ENCODE measurements at places on chromosomes 12 and 14.

GRCh38 chr12:8612629-8613028, at the start of gene AICDA:
Gene AICDA, minus strand, starts transcription at chr12:8612859. Its CDS starts 92 bp downstream, at chr12:8612767.
- DNase-seq: no peak

DNA sequence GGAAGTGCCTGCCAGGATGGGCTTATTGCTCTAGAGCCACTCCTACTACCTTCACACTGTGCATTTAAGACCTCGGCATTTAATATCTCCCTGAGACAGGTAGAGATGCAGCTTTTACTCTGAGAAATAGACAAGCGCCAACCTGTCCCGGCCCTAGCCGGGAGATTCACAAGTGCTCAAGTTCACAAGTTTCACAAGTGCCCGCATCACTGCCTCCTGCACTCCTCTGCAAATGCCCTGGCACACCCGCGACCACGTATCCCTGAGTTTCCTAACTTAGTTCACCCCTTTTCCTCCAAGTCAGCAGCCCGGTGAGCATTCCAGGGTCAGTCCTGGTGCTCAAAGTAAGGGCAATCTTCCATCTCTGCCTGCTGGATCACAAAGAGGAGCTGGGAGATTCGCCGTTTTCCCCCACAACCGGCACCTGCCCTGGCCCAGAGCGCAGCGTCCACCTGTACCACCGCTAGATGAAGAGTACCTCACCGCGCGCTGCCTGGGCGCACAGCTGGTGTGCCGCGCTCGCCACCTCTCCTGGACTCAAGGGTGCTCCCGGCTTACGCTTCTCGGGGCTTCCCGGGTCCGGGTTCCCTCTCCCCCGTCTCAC, 5.0 kb upstream of the SLC38A4 start:
- DNase-seq: no peak

DNA sequence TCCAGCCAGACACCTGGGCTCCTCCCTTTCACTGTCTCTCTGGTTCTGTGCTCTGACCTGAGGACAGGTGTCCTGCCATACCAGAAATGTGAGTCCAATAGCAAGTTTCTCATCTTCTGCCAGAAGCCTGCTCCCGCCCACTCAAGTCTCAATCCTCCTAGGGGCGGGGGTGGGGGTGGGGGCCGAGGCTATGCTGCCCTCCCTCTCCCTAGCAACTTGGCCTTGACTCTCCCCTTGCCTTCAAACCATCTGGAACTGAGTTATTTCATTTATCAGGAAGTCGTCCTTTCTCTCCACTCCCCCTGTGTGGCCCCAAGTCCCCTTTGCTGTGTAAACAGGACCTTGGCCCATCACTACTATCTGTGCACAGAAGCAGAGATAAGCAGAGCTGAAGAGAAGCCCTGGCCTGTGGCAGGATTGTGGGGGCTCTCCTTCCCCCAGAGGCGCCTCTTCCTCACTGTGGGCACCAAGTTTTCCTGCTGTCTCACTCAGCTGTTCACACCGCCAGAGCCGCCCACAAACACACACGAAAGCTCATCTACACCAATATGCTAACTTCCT, 117.1 kb downstream of the DPF3 start:
- no peak for DNase-seq

GRCh38 chr14:81366214-81366613, 33.9 kb downstream of the STON2 start:
- DNase-seq: no peak

DNA sequence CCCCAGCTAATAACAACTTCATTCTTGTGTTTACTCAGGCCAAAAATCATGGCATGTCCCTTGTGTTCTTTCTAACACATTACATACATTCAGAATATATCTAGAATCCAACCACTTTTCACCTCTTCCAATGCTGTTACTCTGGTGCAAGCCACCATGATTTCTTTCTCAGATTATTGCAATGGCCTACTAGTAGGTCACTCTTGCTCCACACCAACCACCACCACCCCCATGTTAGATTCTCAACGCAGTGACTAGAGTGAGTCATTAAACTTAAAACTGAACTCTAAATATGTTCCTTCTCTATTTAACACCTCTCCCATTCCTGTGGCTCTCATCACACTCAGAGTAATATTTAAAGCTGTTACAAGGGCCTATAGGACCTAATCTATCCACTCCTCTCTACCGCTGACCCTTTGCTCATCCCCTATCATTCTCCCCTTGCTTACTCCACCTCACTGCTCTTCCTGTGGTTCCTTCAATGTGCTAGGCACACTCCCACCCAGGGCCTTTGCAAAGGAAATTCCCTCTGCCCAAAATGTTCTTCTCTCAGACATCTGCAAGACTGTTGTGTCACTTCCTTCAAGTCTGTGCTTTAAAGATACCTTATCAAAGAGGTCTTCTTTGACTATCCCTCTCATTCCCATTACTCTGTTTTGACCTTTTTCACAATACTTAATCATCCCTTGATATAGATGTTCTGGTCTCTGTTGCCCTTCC, 6.6 kb downstream of the RTN1 start:
- no peak for DNase-seq

GRCh38 chr12:107319533-107320032, 226.2 kb upstream of the CRY1 start:
- DNase-seq: no peak

- DNase-seq: no peak
These were observed 16.7 kb downstream of the SNRNP35 start for GRCh38 chr12:123474485-123475245.

GRCh38 chr12:34396006-34396860, 373.9 kb downstream of the ALG10 start:
- no peak for DNase-seq

GRCh38 chr14:73750531-73750901, 36.3 kb upstream of the PNMA1 start:
- DNase-seq: no peak

GRCh38 chr12:93080994-93081809, 152.1 kb upstream of the EEA1 start:
- no peak for DNase-seq

DNA sequence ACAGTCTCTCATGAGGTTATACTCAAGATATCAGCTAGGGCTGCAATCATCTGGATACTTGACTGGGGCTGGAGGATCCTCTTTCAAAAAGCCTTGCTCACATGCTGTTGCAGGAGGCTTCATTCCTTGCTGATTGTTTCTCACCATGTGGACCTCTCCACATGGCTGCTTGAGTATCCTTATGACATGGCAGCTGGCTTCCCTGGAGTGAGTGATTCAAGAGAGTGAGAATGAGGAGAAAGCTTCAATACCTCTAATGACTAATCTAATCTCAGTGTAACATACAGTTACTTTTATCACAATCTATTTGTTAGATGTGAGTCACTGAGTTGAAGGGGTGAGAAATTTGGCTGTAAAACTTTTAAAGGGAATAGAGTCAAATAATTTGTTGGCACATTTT, 14.4 kb upstream of the SDR39U1 start:
- DNase-seq: no peak

GRCh38 chr12:76223869-76224268, 124.3 kb downstream of the BBS10 start:
- DNase-seq: no peak

GRCh38 chr12:15688838-15689625, 100.2 kb downstream of the EPS8 start:
- DNase-seq: no peak

DNA sequence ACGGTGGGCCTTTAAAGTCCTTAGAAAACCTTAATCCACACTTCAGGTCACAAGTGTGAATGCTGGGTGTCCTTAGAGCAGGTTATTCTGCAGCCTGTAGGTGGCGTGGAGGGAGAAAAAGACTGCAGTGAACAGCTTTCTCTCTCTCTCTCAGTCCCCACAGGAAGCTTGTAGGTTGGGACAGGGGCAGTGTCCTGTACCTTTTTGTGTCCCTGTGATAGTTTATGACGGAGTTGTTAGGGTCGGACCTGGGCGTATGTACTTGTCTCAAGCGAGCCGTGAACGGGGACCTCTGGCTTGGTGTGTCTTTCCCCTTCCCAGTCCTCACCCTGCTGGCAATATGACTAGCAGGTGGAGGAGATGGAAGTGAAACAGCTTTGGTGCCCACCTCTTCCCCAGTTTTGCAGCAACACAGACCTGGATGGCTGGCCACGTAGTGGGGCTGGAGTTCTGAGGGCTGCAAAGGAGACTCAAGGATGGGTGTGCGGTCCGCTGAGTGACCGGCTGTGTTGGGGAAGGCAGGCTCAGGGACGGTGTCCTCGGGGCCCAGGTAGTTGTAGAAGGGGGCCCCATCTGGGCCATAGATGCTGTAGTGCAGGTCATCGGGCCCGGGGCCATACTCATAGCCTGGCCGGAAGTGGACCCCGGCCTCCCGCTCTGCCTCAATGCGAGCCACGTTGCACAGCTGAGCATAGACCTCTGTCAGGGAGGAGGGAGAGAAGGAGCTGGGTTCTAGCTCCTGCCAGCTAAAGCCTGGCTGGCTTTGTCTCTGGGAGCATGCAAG, 8.9 kb downstream of the ISCA2 start:
- DNase-seq: no peak

GRCh38 chr14:69318901-69319475, 59.0 kb downstream of the GALNT16 start:
- no peak for DNase-seq

DNA sequence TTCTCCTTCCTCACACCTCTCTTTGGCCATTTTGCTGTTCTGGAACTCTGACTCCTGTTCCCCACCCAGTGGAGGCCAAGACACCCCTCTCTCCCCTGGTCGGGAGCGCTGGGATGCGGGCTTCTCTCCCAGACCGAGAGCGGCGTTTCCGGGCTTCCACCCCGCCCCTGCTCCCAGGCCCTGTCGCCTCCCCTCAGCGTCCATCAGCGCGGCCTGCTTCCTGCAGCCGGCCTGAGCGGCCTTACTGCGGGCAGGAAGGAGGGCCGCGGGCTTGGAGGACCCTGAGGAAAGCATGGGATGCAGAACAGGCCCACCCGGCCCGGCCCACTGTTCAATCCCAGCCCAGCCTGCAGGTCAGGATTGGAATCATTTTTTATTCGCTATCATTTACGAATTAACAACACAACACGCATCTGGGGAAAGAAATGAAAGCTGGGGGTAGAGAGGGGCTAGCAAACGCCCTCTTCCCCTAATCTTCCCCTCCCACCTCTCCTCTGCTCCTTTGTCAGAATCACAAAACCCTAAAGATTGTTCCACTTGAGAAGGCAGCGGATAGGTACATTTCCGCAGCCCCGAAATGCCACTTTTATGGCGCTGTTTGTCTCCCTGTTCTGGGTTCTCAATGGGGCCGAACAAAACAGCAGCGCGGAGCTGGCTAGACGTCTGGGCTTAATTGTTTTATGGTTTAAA, 3.8 kb upstream of the HOXC8 start:
- DNase-seq: no peak

GRCh38 chr14:103520657-103521437, 1.8 kb downstream of the CKB start:
- no peak for DNase-seq

DNA sequence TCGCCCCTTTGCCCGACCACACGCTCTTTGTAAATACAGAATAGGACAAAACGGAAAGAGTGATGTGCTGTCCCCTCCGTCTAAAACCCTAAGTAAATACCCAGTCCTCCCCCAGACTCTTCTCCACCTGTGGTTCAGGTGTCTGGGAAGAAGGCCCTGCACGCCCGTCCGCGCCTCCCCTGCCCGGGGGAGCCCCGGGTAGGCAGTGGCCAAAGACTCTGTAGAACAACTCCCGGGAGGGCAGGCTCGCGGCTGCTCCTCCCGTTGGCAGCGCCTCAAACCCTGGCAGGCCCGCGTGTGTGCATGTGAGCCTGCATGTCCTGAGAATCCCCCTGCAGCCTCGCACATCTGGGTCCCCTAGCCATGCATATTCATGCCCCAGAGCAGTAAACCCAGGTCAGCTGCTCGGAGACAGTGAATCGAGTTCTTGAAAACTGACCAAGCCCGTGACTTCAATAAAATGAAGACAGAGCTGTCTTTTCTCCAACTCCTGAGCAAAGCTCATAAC, 165.8 kb downstream of the MON2 start:
- no peak for DNase-seq

- no peak for DNase-seq
These were observed 5.1 kb upstream of the SPATA7 start for GRCh38 chr14:88380405-88380804.

DNA sequence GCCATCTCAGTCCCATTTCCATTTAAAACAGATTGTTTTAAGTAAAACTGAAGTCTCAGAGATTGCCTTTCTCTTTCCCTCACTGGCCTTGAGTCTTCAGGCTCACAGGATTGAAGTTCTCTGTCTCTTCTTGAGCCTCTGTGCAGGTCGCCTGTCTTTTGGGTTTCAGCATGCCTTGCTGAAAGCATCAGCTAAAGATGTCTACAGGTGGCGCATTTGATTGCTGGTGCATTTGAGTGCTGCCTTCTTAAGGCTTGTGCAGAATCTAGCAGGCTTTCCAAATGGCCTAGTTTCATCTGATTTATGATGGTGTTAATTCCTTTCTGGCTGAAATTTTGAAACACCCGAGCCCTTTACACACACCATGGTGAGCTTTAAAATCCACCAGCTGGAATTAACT, 1062.2 kb upstream of the FBXO33 start:
- DNase-seq: no peak

DNA sequence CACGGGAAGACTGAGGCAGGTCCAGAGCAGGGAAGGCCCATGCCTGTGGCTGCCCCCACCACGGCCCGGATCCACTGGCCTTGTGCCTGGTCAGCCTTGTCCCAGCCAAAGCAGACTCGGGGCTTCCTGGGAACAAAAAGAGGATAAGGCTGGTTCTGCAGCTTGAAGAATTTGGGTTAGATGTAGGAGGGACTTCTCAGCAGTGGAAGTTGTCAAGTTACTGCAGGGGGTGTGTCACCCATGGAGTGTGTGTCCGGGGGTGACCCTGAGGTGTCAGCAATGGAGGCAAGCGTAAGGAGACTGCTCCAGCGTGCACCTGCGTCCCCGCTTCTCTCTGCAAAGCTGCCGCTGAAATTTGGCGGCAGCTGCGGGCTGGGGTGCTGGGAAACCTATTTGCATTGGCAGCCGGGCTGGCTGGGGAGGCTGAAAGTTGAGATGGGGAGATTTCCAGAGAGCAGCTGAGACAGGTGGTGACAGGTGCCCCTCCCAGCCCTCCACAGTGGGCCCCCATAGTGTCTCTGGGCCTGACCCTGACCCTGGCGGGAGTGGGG, 12.5 kb upstream of the TNFAIP2 start:
- DNase-seq: no peak

GRCh38 chr14:54947230-54947629, 44.6 kb upstream of the GCH1 start:
- no peak for DNase-seq

- DNase-seq: no peak
These were observed at the start of the genes DDX54 and RITA1 for GRCh38 chr12:113185180-113186032. Gene DDX54, minus strand, starts transcription at chr12:113185478. Its CDS starts 27 bp downstream, at chr12:113185451. Gene RITA1, plus strand, starts transcription at chr12:113185721. Its CDS starts 1,026 bp downstream, at chr12:113186747.

GRCh38 chr12:14605401-14605989, 37.8 kb upstream of the PLBD1 start:
- no peak for DNase-seq

DNA sequence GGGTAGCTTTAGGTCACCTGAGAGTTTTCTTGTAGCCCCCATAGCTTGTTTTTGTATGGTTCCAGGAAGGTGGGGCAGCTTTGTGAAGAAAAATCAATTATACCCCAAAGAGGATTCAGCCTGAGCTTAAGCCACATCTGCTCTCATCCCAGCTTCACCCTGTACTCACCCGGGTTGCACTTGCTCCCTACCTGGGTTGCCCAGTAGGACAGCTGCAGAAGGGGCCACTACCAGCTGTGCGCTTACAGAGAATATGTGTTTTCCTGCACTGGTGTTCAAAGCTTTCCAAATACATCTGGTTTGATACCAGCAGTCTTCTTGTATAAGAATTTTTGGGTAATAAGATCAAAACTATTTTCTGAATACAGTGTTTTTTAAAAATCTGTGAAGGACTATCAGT, 3.0 kb upstream of the SLC38A1 start:
- DNase-seq: no peak

Data from cortex of kidney (tissue), 1 donor.